ENCODE measurements at places on chromosomes 2 and 18. TPM values are rescaled to one million over a fixed set of nuclear protein-coding genes. Genes with fewer than 3 reads are reported as not detected.

DNA sequence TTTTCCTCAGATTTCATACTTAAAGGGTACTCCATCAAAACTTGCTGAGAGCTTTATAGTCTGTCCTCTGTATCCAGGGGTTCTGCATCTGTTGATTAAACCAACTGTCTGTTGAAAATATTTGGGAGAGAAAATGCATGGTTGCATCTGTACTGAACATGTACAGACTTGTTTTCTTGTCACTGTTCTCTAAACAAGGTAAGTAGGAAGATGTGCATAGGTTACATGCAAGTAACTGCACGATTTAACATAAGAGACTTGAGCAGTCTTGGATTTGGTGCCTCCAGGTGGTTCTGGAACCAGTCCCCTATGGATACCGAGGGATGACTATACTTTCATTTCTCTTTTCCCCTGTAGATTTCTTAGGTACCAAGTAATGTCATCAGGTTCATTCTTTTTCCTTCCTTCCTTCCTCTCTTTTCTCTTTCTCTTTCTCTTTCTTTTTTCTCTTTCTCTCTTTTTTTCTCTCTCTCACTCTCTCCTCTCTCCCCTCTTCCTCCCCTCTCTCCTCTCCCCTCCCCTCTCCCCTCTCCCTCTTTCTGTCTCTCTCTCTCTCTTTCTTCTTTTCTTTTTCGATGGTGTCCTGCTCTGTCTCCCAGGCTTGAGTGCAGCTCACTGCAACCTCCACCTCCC lies 23.2 kb downstream of the ADNP2 start:
- H3K27ac ChIP-seq = no peak overlapping the region
- DNase-seq = no peak
- peaks cover 24% of the 10 kb centered on the region for H3K4me1 ChIP-seq
- H3K27me3 ChIP-seq = no peaks in the 10 kb centered on the region
- peaks cover 52% of the 10 kb centered on the region for H3K36me3 ChIP-seq
- no peak overlapping the region for H3K4me3 ChIP-seq

DNA sequence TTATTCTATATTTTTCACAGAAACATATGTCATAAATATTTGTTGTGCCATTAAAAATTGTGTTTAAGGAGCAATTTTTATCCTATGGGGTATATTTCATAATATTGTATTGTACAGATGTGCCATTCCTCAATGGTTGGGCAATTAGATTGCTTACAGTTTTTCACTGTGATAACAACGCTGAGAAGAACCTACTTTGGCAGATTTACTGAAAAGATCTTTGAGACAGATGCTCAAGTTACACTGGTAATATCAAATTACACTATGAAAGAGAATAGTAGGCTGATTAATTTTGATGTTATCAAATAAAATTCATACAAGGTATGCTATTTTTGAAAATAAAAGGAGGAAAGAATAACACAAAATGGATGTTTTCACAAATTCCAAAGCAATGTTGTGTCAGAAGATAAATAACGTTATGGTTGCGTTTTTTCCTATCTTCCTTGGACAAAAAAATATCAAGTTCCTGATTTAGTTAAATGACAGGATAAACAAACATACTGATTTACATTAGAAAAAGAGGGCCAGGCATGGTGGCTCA lies 335.1 kb upstream of the ZNF521 start:
- no peaks in the 10 kb centered on the region for H3K27me3 ChIP-seq
- H3K4me3 ChIP-seq = no peak overlapping the region
- H3K27ac ChIP-seq = no peak overlapping the region
- DNase-seq = no peak
- no peaks in the 10 kb centered on the region for H3K36me3 ChIP-seq
- no peaks in the 10 kb centered on the region for H3K4me1 ChIP-seq

- H3K36me3 ChIP-seq = no peaks in the 10 kb centered on the region
- H3K4me1 ChIP-seq = no peaks in the 10 kb centered on the region
- H3K27me3 ChIP-seq = no peaks in the 10 kb centered on the region
- DNase-seq = no peak
- H3K27ac ChIP-seq = no peak overlapping the region
Measured at GRCh38 chr2:103445347-103445746, 683.5 kb downstream of the TMEM182 start.

The GORASP2 gene
- 58.7 TPM for total RNA-seq

All from activated CD4-positive, alpha-beta memory T cell treated with anti-CD3 and anti-CD28 coated beads, Interleukin-2, amount 10 ng/mL, durations not matched to agents 7 days and 5 days (primary cell).